Suppressor macrophage treated with lipopolysaccharide for 4 hours (primary cell): ENCODE measurements at places on chromosomes 7 and 10.
A peak's percentile ranks its signal among the peaks of the same experiment; 100 is the strongest.

GRCh38 chr7:97499204-97499603 is 232.7 kb upstream of the TAC1 start:
- DNase-seq, result peak; percentile 1

GRCh38 chr10:85862771-85863170 is 503.8 kb downstream of the GRID1 start:
- no peak for DNase-seq

DNA sequence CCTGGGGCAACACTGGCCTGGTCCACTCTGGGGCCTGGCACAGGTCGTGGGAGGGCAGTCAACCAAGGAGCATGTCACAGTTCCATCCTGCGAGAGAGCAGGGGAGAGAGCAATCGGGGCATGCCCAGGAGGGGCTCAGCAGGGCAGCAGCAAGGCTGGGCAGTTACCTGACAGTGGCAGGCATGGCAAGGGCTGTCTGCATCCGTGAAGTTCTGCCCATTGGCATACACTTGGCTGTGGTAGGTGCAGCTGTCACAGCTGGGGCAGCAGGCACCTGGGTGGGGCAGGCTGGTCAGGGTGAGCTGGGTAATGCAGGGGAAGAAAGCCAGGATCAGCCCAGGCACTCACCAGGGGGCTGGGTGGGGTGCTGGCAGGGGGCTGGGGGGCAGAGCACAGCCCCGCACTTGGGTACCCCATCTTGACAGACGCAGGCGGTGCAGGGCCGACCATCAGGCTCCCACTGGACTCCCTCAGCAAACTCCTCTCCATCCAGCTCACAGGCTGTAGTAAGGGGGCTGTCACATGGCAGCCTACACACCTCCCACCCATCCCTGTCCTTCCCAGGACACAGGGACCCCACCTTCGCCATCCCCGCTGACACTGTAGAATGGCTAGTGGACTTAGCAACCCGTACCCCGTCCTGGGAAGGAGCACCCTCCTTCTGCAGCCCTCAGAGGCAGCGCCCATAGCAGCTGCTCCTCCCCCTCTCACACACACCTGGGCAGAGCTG is 17.8 kb downstream of the KCP start:
- no peak for DNase-seq

DNA sequence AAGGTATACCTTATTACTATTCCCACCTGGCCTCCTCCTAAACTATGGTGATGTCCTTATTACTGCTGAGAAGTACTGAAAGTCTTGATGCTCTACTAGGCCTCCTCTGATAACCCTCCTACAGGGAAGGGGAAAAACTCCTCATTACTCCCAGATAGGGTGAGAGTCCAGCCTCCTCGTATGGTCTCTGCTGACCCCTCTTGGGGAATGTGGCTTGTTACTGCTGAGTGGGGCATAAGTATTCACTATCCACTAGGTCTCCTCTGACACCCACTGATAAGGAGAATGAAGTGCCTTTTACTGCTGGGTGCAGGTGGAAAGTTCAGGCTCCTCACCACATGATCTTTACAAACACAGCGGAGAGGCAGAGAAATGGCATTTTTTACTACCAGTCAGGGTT is 222.9 kb downstream of the CHRM2 start:
- no peak for DNase-seq

GRCh38 chr10:86041116-86041515 is 325.5 kb downstream of the GRID1 start:
- no peak for DNase-seq

- DNase-seq, result no peak
These were observed 263.9 kb downstream of the ELFN1 start for GRCh38 chr7:1934017-1934416.

DNA sequence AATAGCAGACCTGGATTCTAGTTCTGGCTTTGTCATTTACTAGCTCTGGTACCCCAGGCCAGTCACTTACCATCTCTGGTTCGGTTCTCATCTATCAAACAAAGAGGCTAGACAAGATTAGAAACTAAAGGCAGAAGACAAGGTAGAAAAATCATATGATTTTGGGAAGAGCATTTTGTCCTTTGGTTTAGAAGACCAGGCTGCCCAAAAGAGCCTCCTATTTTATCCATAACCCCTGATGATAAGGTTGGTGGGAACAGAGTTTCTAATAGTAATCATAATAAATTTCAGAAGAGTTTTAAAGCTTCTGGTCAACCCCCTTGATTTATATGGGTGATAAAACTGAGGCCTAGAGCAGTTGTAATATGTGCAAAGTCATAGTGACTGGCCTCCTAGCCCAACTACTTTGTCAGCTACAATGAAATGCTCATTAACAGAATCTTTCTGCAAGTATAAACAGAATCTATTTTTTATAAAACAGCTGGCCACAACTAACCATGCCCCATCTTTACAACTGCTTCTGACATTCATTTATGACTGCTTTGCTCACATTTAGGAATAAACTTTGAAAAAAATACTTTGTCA is 23.4 kb downstream of the COX15 start:
- no peak for DNase-seq

- DNase-seq, result no peak
These were observed 61.5 kb downstream of the RAMP3 start for GRCh38 chr7:45219130-45219529.

- DNase-seq, result no peak
These were observed 72.3 kb downstream of the TLL2 start for GRCh38 chr10:96441322-96441885.

- DNase-seq, result no peak
These were observed 469.0 kb upstream of the IGFBP3 start for GRCh38 chr7:46390042-46390441.

- DNase-seq, result no peak
These were observed 25.7 kb downstream of the UNC5B start for GRCh38 chr10:71237843-71238623.

DNA sequence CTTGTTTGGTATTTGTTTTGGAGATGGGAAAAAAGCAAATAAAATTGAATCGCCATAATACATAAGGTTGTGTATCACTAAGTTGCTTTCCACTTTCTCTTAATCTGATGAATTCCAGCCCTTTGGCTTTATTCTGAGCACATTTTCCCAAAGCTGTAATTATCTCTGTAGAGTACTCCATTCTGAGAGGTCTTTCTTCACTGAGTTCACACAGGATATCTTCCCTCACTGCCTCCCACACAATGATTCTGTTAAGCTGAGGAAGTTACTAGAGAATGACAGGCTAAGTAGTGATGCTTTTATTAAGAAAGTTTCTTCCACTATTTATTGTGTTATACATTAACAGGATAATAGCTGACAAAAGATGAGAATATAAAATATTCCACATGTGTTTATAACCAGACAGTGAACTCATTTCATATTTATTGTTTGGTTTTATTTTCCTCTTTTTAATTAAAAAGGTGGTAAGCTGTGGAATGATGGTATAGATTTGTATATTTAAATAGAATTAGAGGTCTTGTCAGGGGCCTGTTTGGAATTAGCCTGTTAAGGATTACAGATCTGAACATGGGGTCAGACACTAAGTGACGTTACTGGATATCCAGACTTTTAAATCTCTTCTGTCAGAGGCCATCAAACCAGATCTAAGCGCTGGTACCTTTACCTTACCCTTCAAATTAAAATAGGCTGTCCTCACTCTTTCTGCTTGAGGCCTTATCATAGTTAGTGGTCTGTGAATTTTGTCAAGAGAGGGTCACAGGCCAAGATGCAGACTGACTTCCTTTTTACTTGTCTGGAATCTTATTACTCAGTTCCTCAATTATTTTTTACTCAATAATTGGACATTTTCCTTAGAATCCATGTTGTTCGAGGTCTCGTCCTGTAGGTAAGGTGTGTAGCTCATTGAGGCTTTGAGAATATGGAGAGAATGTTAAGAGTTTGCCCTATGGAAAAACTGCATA is 8.4 kb downstream of the PLXDC2 start:
- DNase-seq, result peak; percentile 78
